ENCODE measurements at places on chromosomes 7 and 10.
A peak's percentile ranks its signal among the peaks of the same experiment; 100 is the strongest.

GRCh38 chr10:103849880-103850571 lies 5.3 kb downstream of the SH3PXD2A start:
- DNase-seq, result peak; percentile 93

GRCh38 chr10:5293691-5294550 lies 70.8 kb upstream of the UCN3 start:
- DNase-seq, result peak; percentile 33

GRCh38 chr7:1659696-1660095 lies 10.4 kb upstream of the ELFN1 start:
- peak; percentile 4 for DNase-seq

- no peak for DNase-seq
Observed at GRCh38 chr10:116679351-116679750, 58.6 kb downstream of the PNLIPRP2 start.

DNA sequence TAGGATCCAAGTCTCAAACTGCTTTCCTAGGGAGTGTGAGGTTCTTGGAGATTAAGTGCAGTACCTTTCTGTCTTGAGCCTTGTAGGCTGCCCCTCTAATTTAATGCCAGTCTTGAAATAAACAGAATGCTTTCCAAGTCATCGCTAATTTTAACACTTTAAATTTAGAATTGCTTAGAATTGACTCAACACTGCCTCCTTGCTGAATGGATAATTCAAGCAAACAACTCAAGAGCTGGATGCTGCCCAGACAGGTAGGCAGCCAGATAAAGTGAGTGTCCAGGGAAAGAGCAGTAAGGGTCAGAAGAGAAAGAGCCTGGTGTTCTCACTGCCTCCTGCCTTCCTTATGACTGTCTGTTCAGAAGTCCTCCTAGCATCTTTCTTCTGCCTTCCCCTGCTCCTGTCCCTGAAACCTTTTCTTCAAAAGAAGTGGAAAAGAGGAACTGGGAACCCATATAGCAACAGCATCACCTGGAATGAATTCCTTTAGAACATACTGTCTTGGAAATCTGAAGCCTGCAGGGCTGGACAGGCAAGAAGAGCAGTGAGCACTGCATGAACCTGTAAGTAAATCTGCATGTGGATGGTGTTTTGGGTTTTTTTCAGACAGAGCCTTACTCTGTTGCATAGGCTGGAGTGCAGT lies 3.1 kb upstream of the GOT1 start:
- no peak for DNase-seq

- DNase-seq, result no peak
Observed at GRCh38 chr10:98047009-98047741, 16.8 kb upstream of the CRTAC1 start.

- no peak for DNase-seq
Observed at GRCh38 chr7:103349805-103350204, 2.4 kb downstream of the PSMC2 start.

DNA sequence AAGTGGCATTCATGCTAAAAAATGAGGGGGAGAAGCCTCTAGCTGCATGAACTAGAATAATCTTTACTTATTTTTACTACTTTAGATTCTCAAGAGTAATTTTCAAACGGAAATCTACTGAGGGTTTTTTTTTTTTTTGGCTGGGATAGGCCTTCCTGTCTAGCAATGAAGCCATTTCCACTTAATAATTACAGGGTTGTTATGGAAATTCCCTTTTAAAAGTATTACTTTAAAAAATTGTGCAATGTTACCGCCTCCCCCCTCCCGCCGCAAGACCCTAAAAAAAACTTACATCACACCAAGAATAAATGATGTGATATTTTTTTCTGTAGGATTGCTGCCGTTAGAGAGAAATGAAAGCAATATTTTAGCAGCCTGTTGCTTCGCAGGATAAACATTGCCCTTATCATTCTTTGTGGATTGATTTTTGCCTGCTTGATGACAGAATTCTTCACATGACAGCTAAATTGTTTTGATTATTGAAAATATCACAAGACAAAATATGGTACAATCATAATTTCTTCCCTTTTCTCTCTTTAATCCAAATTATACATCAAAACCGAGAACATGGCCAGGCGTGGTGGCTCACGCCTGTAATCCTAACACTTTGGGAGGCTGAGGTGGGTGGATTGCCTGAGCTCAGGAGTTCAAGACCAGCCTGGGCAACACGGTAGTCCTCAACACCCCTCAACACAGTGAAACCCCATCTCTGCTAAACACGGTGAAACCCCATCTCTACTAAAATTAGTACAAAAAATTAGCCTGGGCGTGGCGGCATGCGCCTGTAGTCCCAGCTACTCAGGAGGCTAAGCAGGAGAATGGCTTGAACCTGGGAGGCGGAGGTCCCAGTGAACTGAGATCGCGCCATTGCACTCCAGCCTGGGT lies 32.8 kb downstream of the ARL4A start:
- DNase-seq, result peak; percentile 17

DNA sequence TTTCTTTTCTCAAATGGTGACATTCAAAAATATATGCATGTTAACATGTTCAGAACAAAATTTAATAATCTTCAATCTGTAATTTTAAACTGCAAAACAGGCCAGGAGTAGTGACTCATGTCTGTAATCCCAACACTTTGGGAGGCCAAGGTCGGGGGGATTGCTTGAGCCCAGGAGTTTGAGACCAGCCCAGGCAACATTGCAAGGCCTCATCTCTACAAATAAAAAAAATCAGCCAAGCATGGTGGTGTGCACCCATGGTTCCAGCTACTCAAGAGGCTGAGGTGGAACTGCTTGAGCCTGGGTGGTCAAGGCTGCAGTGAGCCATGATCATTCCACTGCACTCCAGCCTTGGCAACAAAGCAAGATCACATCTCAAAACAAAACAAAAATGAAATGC lies 394.3 kb downstream of the PARD3 start:
- no peak for DNase-seq

DNA sequence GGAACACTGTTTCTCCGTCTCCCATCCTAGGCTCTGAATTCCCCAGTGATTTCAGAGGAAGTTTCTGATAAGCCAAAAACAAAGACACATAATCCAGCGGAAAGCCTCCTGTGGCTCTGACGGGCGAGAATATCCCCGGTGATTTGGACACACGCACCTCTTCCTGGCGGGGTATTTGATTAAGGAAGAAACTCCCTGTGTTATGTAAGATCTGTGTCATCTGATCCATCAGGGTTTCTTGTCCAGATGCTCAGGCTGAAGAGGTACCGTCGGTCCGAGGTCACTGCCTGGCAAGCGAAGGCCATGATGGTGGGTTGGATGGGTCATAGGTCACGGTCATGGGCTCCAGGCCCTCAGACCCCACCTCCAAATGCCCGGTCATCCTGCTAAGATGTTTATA lies 39.6 kb upstream of the DNAJB6 start:
- DNase-seq, result no peak

DNA sequence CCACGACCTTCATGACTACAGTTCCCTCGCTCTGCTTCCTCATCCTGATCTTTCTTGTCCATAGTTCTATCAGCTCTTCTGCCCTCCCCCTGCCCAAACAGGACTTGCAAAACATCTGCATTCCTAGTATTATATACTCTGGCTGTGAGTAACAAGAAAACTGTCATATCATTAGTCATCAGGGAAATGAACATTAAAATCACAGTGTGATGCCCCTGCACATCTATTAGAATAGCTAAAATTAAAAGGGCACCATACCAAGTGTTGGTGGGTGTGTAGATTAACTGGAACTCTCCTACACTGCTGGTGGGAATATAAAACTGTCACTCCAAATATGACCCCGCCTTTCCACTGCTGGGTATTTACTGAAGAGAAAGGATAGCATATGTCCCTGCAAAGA lies 141.8 kb downstream of the C7orf25 start:
- no peak for DNase-seq

DNA sequence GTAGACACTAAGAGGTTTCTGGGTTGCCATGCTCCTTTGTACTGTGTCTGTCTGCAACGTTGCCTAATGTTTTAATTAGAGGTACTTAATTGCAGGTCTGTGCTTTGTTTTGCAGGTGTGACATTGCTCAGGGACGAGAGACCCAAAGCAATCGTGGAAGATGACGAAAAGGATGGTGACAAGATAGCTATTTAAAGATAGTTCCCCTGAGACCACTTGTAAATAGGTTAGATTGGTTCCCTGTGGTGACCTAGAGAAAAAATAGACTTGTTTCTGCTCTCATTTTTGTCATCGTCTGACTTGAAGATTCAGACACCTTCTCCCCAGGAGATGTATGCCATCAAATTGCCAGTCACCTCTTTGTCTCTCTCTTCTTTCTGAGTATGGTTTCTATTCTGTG lies 20.1 kb downstream of the PPP1R17 start:
- DNase-seq, result no peak

DNA sequence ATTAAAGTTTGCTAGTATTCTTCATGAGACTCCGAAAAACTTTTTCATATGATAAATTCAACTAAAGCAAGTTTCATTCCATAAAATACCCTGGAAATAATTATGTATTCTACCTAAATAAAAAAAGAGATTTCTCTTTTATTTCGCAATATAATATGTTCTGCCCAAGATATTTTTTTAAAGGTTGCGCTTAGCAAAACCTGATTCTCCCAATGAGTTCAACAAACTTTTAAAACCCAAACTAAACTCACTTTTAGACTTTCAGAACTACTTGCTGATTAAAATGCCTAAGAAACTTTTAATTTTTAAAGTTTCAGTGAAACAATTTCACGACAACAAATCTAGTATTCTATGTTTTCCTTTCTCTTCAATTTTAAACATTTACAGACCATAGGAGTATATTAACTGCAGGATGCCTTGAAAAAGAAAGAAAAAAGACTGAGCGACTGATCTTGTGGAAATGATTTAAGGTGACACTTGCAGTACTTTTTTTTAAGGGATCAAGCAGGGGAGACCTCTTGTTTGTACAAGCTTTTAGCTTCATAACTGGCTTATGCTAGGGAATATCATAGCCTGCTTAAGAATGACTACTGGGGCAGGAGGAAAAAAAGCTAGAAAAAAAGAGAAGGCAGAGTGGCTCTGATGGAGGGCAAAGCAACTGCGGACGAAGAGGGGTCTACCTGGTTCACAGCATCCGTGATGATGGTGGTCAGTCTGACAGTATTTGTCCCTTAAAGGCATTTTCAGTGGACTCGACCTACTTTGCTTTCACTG lies 1.5 kb downstream of the ZNF800 start:
- no peak for DNase-seq

DNA sequence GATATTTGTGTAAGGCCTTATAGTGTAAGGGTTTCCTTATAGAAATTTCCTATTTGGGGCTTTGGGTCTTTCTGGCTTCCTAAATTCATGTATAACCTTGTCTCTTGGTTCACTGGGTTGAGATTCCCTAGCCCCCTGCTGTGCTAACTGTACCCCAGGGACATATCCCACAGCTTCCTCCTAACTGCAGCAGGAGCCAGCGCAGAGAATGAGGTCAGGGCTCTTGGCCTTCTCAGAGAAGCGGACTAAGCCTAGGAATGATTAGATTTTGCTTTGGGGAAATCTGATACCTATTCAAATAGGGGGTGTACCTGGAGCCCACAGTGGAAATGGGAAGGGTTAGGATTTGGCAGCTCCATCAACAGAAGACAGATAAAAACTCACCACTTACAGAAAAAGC lies 138.1 kb upstream of the EFCAB10 start:
- no peak for DNase-seq

- peak; percentile 65 for DNase-seq
Observed at GRCh38 chr7:136911344-136911743, 42.9 kb downstream of the CHRM2 start.

DNA sequence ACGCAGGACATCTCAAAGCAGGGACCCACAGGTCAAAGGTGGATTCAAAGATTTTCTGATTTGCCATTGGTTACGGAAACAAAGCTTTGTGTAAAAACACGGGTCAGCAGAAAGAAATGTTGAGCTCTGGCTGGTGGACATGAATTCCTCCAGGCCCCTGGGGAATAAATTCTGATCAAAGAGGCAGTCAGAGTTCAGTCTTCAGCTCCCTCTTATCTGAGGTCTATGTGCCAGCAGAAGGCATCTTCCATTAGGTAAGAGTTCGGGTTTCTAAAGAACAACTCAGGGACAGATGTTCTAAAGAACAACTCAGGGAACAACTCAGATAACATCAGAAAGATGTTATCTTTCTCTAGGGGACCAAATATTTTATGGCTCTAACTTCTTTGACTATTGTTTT lies 64.9 kb upstream of the PALS2 start:
- DNase-seq, result no peak

GRCh38 chr10:77562742-77563141 lies 74.9 kb downstream of the KCNMA1 start:
- no peak for DNase-seq

DNA sequence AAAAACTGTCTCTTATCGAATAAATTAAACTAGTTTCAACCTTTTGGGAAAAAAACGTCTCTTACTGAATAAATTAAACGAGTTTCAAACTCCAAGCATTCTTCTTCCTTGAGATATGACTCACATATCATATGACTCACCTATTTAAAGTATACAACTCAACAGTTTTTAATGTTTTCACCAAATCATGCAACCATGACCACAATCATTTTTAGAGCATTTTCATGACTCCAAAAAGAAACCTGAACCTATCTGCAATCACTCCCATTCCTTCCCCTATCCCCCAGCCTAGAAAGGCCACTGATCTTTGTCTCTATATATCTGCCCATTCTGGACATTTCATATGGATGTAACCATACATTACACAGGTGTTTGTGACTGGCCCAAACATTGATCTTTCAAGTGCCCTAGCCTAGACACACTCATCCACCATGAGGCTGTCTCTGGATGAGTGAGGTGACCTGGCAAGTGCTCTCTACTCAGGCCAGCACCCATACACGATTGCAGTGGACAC lies 115.3 kb downstream of the PIP4K2A start:
- DNase-seq, result peak; percentile 88

- DNase-seq, result no peak
Observed at GRCh38 chr7:85828614-85829013, 641.8 kb upstream of the SEMA3D start.

GRCh38 chr10:79320820-79321493 lies 26.3 kb upstream of the PPIF start:
- DNase-seq, result peak; percentile 94

DNA sequence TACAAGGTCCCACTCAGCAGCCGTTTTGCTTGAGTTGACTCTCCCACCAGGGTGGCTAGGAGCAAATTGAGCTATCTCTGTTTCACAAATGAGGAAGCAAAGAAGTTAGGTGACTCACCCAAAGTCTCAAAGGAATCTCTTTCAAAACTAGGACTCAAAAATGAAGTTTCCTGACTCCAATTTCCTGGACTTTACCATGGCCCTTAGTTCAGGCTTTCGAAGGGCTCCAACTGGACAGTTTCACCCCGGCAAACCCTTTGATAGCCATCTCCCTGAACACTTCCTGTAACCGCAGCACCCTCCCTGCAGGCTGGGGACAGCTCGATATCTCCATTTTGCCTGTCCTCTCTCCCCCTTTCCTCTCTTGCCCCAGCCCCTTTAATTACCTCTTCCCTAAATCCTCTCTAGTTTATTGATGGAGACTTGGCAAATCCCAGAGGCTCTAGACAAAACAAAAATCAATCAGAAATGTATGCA lies 4.7 kb upstream of the AFAP1L2 start:
- no peak for DNase-seq

GRCh38 chr10:3995302-3996210 lies 210.5 kb upstream of the KLF6 start:
- peak; percentile 88 for DNase-seq
